ENCODE measurements at places on chromosomes 5 and 9. TPM values are rescaled to one million over a fixed set of nuclear protein-coding genes. Genes with fewer than 3 reads are reported as not detected.

DNA sequence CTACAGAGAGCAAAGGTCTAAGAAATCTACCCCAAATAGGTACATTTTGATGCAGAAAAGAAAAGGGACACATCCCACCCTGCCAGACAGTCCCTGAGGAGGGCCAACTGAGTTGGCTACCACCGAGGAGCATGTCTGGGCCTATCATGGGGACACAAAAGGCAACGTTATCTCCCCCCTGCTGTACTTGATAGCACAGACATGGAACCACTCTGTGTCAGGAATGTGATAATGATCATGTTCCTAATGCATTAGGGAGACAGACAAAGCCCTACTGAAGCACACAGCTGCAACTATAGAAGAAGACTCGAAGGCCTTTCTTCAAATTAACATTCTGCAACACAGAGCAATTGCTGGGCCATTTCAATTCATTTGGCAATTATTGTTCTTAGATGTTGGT lies 84.5 kb downstream of the ENC1 start:
- DNase-seq, result no peak

- no peak for DNase-seq
These were observed 3.1 kb downstream of the DMRTA1 start for GRCh38 chr9:22449719-22450118.

DNA sequence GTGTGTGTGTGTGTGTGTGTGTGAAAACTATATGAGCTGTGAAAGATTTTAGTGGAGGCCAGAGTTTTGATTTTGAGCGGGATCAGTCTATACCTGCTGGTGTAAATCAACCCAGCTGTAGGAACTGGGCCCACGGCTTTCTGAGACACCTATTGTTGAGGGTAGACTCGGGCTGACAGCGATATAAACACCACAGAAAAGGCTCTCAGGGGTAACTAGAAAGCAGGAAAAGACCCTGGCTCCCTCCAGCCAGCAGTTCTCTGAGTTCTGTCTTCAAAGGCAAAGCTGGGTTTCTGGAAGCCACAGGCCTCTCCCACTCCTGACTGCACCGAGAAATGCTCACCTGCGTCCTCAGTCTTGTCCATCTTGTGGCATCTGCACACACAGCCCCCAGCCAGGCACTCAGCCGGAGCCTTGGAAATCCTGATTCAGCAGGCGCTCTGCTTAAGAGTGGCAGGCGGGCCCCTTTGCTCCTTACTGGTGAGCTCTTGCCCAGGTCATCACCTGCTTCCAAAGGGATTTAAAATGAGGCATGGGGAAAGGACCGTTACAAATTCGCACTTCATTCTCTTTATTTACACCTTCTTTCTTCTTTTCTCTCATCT lies 223.3 kb downstream of the NDUFS4 start:
- no peak for DNase-seq

- DNase-seq, result peak; percentile 86
These were observed 130.3 kb downstream of the PAX5 start for GRCh38 chr9:36903541-36904435.

- peak; percentile 45 for DNase-seq
These were observed at the start of gene GPX3 for GRCh38 chr5:151020304-151021110. TSS of gene GPX3 (plus strand) at chr5:151020591. CDS start at chr5:151020655, 64 bp downstream.

DNA sequence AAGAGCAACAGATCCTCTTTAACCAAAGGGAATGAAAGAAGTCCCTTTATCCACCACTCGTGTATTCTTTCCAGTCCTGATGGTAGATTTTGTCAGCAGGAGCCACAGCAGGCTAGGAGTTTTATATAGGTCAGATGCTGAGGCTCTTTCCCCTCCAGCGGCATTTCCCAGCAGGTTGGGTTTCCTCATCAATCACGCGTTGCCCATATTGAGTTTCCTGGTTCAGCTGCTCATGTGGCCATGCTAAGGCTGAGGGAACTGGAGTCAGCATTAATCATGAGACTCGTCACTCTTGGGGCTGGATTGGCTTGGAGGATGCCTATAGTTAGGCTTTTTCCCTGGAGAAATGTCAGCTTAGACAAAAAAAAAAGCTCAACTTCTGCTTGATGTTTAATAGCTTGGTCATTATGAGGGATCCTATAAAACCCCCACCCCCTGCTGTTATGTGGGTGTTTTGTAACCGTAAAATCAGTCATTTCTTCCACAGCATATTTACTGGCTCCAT lies 193.4 kb upstream of the GAS1 start:
- peak; percentile 69 for DNase-seq

DNA sequence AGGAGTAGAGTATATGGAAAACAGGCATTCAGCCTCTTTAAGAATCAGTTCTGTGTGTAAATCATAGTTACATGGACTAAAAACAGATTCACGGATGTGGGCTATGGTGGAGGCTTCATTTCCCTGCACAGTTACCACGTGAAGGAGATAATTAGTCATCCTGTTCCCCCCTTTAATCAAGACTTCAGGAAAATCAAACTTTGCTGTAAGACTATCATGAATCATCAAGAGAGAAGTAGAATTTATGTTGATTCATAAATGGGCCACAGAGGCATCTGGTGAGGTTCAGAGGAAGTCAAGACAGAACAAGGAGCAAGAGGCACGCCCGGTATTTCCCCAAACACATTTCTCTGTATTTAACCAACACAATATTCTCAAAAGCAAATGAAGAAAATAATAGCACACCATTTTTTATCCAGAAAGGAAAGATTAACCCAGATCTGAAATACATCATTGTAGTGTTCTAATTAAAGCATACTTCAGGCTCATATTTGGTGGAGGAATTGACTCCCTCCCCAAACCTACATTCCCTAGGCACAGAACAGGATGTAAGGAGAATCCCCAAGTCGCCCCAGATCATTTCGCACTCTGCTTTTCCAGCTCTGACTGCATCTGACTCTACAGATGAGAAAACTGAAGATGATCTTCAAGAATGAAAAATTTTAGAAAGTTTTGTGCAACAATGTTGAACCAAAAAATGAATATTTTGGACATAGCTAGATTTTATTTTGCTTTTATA lies 175.8 kb upstream of the GAS1 start:
- DNase-seq, result no peak

GRCh38 chr5:75847561-75848021 lies 130.4 kb upstream of the POC5 start:
- no peak for DNase-seq

GRCh38 chr9:34271265-34272006 lies 57.6 kb downstream of the KIF24 start:
- no peak for DNase-seq

Gene FOXD1
- 9.6 TPM for total RNA-seq

Gene PCDHB16
- 0.10 TPM for total RNA-seq

Gene FCN2
- not detected for total RNA-seq

Gene FOXD4L5
- total RNA-seq, result not detected

Gene FOXD4
- not detected for total RNA-seq

Gene AHRR
- 24.5 TPM for total RNA-seq
